Activated CD4-positive, alpha-beta T cell treated with anti-CD3 and anti-CD28 coated beads, Interleukin-2, amount 50 U/mL, for 4 hours (primary cell): ENCODE measurements at places on chromosomes 11 and 22.

GRCh38 chr11:61659413-61660196 lies 20.6 kb upstream of the DAGLA start:
- no peak for DNase-seq

DNA sequence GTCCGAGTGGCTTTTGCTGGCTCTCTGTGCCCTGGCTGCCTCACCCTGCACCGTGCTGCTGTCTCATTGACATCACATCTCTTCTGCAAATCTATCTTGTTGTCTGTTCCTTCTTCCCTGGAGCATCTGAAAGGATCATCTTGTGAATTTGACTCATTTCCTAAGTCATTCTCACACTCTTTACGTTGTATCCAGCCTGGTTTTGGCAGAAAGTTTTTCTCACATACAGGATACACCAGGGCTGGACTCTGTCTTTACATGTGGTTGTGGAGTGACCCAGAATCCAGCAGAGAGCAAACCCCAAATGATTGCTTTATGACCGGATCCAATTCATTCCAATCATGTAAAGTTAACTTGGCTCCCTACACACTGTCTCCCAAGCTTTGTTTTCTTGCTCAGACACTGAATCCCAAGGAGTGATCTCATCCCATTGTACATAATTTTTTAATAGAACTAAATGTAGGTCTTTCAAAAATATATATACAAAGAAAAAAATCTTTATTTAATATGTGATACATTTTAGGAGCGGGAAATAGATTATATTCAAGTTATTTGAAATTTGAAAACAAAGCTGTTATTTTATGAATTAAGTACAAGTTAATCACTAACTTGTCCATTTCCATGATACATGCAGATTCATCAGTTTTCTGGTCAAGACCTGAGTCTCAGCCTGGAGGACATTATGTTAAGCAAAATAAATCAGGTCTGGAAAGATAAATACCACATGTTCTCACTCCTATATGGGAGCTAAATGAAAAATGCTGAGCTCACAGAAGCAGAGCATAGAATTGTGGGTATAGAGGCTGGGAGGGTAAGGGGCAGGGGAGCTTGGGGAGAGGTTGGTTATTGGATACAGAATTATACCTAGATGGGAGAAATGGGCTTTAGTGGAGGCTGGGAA lies 2.9 kb upstream of the RFPL1 start:
- no peak for DNase-seq

GRCh38 chr11:110665689-110666465 lies 46.4 kb downstream of the ARHGAP20 start:
- no peak for DNase-seq

GRCh38 chr11:124817036-124817435 lies 16.8 kb upstream of the MSANTD2 start:
- no peak for DNase-seq

DNA sequence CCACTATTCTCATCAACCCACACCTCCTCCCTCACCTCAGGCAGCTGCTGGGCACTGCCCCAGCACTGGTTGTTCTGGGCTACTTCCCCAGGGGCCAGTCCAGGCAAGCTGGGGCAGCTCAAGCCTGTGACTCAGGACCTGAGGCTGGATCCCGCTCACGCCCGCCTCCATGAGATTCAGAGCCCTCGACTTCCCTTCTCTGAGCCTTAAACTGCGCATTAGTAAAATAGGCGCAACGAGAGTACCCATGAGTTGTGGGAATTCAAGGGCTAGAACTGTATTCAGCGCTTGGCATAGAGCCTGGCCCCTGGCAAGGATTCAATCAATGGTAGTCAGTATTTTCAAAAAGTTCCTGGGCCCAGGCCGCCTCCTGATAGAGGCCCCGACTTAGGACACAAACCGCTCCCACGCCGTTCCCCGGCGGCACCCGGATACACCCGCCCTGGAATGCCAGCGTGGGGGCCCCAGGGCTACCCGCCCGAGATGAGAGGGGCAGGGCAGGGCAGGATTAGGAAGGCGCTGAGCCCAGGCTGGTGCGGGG lies 723 bp upstream of the CD82 start:
- DNase-seq: no peak

GRCh38 chr11:70399681-70400112 lies 1.4 kb downstream of the CTTN start:
- DNase-seq: no peak

GRCh38 chr11:22875869-22876473 lies 15.7 kb upstream of the CCDC179 start:
- DNase-seq: peak; percentile 33

GRCh38 chr11:129864811-129865210 lies 30.6 kb downstream of the NFRKB start:
- DNase-seq: no peak

DNA sequence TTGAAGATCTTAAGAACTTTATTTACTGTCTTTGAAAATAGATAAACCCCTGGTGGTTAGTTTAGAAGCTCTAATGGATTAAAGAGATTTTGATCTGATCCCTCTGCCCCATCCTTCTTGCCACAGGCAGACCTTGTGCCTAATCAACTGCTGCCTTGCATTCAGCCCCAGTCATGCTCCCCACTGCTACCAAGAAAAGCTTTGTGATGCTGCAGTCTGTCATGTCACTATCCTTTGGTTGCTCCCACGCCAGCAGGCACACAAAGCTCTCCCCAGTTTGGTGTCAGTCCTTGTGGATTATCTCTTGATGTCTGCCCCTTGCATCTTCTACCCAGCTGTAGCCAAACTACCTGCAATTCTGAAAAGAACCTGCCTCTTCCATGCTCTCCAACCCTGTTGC lies 112.2 kb downstream of the MTNR1B start:
- DNase-seq: no peak

GRCh38 chr11:7586376-7586775 lies 72.6 kb downstream of the PPFIBP2 start:
- DNase-seq: no peak
